Fibroblast of the aortic adventitia (primary cell): ENCODE measurements at places on chromosomes 5 and 9.
A peak's percentile ranks its signal among the peaks of the same experiment; 100 is the strongest.

DNA sequence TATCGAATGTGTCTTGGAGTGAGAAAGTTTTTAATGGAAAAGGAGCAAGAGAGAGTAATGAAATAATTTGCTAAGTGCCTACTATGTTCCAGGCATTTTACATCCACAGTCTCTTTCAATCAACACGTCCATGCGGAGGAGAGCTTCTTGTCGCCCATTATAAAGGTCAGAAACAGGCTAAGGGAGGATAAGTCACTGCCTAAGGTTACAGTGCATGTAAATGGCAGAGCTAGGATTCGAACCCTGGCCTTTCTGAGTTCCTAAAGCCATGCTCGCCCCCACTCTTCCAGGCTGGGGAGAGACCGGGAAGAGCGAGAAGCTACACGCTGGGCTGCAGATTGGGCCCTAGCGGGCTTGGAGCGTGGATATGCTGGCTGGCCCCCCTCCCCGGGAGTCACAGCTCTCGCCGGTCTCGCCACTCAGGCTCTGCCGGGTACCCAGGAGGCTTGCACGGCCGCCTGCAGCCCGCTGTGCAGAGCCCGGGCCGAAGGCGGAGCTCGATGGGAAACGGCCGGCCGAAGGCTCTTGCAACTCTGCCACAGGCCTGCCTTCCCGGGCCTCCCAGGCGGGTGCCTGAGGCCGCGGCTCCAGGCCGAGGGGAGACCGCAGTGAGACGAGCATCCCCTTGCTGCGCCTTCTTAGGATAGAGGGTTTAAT, 775 bp upstream of the LHX2 start:
- no peak for DNase-seq

- no peak for DNase-seq
Measured at GRCh38 chr5:137560420-137560819, 61.3 kb upstream of the SPOCK1 start.

DNA sequence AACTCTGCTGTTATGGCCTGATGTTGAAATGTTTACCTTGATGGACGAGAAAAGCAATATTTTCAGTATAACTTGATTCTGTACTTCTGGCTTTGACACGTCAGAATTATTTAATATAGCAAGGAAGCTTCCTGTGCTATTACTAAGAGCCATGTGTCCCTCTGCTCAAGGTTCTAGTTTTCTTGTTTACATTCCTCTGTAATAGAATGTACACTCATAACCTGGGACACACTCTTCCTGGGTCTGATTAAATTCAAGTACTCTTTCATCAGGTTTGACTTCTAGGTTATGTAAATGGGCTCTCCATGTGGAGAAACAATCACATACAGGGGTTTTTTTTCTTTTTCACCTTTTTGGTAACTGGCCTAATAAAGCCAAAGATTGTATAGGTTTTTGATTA, 33.1 kb downstream of the GTF3C4 start:
- DNase-seq = no peak

- no peak for DNase-seq
Measured at GRCh38 chr5:82610686-82611085, 332.5 kb upstream of the RPS23 start.

DNA sequence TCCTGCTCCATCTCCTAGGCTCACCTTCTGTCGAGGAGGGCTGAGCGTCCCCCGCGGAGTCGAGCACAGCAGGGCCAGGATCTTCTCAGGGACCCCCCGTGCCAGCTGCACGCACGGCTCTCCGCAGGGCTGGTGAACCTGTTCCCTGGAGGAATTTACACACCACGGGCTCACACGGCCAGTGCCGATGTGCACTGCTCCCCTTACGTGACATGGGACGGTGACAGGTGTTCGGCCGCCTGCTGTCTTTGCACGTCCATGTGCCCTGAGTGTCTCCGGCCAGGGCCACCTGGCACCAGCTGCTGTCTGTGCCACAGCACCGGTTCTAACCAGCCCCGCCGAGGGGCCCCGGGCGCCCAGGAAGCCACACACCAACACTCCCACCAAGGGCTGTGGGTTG, 8.7 kb upstream of the AGPAT2 start:
- no peak for DNase-seq

DNA sequence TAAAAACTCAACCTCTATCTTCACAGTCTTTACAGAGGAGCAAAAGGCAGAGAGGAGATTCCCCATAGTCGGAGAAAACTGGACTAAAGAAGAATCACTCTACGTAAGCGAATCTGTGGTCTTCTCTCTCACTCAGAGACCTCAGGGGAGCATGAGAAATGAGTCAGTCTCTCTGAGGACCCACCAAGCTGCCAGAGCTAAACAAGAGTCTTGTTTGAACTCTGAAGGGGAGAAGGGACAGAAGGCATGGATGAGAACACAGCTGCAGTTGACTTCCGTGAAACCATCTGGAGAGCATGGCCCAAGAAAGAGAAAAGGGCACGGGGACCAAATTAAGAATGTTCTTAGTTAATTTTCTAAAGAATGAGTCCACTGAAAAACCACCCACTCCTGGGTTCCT, 12.8 kb upstream of the MAN2A1 start:
- DNase-seq = no peak

- peak; percentile 93 for DNase-seq
Measured at GRCh38 chr5:145975361-145976066, 39.1 kb downstream of the SH3RF2 start.

DNA sequence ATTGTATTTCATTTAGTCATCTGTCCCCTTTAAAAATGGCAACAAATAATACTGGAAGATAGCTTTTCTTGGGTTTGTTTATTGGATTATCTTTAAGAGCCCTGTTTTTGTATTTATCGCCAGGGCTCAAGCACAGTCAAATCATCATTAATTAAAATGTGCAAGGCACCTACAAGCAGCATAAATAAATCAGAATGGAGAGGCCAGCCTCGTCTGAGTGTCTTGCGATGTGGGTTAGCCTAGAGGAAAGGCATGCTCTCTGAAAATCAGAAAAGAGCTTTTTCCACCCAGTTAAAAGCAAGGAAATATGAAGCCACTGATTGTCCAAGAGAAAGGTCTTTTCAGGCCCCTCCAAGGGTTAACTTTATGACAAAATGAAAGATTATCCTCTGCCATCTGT, 31.8 kb downstream of the ZFAND5 start:
- DNase-seq = no peak

DNA sequence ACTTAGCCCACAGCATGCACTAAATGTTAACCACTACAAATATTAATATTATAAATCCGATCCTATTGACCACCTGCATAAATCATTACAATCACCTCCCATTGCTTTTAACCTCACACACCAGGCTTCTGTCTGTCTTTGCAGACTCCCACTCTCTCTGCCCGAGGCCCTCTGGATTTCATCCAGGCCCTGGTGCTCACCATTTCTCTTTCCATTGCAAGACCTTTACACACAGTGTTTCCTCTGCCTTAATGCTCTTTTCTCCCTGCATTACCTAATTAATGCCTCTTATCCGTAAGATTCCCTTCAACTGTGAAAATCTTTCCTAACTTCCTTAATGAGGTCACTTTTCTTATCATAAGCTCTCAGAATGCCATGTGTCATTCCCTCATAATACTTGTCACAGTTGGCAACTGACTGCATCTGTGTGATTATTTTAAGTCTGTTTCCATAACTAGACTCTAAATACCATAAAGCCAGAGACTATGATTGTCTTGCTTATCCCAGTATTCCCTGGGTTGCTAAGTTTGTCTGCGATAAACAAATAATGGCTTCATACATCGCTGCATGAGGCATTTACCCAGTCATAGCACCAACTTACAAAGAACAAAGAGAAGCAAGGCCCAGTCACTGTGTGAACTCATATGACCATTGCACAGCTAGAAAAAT, 155.1 kb downstream of the CCDC192 start:
- no peak for DNase-seq
